Mesendoderm (in vitro differentiated cells): ENCODE measurements at places on chromosomes 4 and X.

GRCh38 chr4:185142564-185142911 is 528 bp upstream of the SLC25A4 start:
- H3K27ac ChIP-seq, result no peak overlapping the region
- no peaks in the 10 kb centered on the region for H3K27me3 ChIP-seq
- no peaks in the 10 kb centered on the region for H3K36me3 ChIP-seq
- H3K4me3 ChIP-seq, result peak overlapping the region; percentile 70
- H3K4me1 ChIP-seq, result no peaks in the 10 kb centered on the region

GRCh38 chrX:13473442-13474163 is 95.8 kb upstream of the EGFL6 start:
- no peaks in the 10 kb centered on the region for H3K36me3 ChIP-seq
- no peaks in the 10 kb centered on the region for H3K27me3 ChIP-seq
- DNase-seq, result no peak
- H3K27ac ChIP-seq, result no peak overlapping the region
- H3K4me3 ChIP-seq, result no peak overlapping the region

DNA sequence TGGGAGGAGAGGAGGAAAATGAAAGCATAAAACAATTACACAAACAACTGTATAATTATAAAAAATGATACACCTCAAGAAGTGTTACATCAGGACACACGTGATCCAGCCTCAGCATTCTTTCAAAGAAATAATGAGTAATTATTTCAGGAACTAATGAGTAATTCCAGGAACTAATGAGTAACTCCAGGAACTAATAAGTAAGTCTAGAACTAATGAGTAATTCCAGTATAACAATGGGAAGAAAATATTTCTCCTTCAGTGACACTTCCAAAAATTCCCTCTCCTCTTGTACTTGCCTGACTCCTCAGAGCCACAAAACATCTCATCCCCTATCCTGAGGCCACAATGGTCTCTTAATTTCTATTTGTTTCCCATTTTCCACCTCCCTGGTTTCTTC is 63.5 kb upstream of the COL25A1 start:
- no peaks in the 10 kb centered on the region for H3K4me1 ChIP-seq
- no peak for DNase-seq
- no peaks in the 10 kb centered on the region for H3K36me3 ChIP-seq
- no peaks in the 10 kb centered on the region for H3K27me3 ChIP-seq
- H3K27ac ChIP-seq, result no peak overlapping the region

GRCh38 chr4:29002151-29002550 is 1718.0 kb upstream of the PCDH7 start:
- H3K27me3 ChIP-seq, result no peaks in the 10 kb centered on the region
- no peaks in the 10 kb centered on the region for H3K36me3 ChIP-seq
- H3K27ac ChIP-seq, result no peak overlapping the region
- H3K4me1 ChIP-seq, result no peaks in the 10 kb centered on the region

GRCh38 chr4:152679414-152680281 is at the start of gene TMEM154:
TSS of gene TMEM154 (minus strand) at chr4:152679997. CDS start at chr4:152679933, 64 bp downstream.
- H3K27me3 ChIP-seq, result no peaks in the 10 kb centered on the region
- H3K4me1 ChIP-seq, result peaks cover 23% of the 10 kb centered on the region
- H3K27ac ChIP-seq, result peak within 1 kb of the TSS; percentile 86
- no peaks in the 10 kb centered on the region for H3K36me3 ChIP-seq
- H3K4me3 ChIP-seq, result peak within 1 kb of the TSS; percentile 31
